Stimulated activated CD4-positive, alpha-beta T cell treated with anti-CD3 and anti-CD28 coated beads, Interleukin-15, amount 100 ng/mL, for 1 hour (primary cell): ENCODE measurements at places on chromosomes 7 and 10.
A peak's percentile ranks its signal among the peaks of the same experiment; 100 is the strongest.

DNA sequence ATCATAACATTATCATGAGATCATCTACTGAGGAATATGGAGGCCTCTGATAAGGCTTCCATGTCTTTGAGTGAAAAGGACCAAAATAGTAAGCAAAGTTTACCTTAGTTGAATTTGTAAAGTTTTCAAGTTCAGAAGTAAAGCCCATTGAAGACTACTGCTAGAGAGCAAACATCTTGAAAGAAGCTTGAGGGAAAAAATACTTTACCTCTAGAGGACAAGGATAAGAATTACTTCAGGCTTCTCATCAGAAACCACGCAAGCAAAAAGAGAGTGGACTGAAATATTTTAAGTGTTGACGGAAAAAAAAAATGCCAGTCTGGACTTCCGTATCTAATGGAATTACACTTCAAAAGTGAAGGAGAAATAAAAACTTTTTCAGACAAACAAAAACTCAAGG, 114.3 kb downstream of the MPP7 start:
- no peak for DNase-seq

DNA sequence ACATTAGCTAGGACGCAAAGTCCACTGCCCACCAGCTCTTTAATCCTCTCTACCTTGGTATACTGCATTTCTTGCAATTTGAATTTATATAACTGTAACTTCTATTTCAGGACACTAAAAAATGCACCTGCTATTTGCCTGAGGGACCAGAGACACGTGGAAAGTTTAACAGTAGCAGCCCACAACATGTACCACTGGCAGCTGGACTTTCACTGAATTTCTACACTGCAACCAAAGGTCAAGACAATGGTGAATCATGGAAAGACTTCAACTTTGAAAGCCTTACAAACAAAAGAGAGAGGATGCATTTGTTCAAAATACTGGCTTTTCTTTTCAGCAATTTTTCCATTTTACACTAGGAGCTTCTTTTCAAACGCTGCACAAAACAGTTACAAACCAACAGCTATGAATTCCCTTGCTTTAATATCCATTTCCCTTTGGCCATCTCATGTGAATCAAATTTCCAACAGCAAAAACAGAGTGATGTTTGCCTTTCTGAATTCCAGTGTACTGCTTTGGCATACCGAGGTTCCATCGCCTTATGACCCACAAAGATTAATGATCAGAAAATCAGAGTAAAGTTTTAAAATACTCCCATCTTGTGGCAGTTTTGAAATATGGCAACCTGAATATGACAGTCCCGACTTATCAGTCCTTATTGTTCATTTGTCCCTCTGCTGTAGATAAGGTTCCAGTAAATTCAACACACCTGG, 29.9 kb upstream of the HNRNPH3 start:
- DNase-seq, result no peak

- peak; percentile 20 for DNase-seq
Observed at GRCh38 chr7:5282543-5283316, at the start of gene SLC29A4. Gene SLC29A4, plus strand, starts transcription at chr7:5282943. Its CDS starts 4,874 bp downstream, at chr7:5287817.

DNA sequence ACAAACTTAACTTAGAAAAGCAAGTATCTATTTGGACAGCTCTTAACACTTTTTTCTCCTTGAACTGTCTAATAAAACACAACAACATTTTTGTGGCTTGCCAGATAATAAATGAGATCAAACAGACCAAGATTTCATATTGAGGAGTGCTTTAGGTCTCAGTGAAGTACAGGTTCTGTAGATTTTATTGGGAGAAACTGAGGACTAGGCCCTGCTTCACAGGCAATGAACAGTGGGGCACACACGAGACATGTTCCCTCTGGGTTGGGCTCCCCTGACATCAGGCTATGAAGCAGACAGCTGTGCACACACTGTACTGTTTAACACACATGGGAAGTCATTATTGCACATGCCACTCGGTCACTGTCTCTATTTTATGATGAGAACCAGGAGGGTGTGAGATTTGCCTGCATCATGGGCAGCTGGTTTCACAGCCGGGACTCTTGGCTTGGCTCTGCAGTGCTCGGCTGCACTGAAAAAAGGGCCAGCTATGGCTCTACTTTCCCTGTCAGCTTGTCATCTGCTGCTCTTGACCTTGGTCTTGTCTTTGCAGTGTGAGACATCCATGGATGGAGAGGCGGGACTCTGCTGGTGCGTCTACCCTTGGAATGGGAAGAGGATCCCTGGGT, 4.2 kb downstream of the IGFBP1 start:
- DNase-seq, result no peak

- DNase-seq, result no peak
Observed at GRCh38 chr7:92266415-92267241, 20.9 kb downstream of the ANKIB1 start.

DNA sequence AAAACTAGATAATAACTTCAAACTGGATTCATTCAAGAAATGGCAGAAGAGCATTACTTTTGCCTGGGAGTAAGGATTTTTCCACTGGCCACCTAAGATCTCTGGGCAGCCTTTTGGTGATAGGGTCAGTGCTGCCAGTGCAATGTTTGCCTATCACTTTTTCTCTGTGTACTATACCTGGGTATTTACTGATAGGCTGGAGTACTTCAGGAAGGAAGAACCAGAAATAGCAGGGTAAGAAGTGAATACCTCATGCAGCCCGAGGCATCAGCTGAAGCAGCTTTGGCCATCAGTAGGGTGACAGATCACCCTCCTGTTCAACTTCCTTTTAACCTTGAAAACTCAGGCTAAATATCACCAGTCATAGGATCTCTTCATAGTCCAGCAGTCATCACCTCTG, 5.5 kb upstream of the PAPSS2 start:
- no peak for DNase-seq

DNA sequence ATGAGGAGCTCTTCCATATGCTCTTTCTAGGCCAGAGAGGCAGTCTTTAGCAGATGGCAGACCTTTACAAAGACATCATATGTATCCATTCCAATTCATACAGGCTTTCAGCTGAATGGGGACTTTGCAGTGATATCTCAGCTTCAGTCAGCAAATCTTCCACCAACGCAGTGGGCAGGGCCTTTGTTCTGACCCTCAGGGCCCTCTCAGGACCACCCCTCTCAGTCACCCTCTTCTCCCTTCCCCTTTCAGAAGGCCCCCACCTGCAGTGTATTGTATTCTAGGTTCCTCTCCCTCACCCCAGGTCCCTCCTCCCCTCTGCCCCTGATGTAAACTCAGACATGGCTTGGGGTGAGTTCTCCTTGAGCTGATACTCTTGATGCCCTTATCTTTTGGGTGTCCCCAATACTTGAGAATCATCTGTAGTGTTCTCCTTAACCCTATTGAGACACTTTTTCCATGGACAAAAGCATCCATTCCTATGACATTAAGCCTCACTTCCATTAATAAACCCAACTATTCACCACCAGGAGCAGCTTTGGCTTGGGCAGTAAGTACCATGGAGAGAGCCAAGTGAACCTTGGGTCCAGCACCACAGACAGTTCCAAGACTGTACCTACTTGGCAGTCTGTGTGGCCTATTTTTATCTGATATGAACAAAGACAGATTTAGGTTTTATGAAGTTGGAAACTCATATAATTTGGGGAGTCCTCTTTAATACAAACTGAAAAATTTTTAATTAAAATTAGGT, 62.7 kb downstream of the ADCYAP1R1 start:
- DNase-seq, result no peak

DNA sequence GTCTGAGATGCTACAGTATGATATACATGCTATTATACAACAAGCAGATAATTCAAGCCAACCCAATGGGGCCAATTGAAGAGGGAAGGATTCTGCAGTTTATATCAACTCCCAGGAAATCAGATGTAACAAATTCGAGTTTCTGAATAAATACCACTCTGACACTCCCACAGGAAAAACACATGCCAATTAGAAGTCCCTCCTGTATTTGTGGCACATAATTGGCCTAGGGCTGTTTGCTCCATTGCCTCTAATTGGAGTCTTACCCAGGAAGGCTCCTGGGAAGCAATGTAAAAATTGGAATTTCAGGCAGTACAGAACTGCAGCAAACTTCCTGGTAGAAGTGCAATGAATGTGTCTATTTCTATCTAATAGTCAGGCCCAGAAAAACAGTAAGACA, 4.7 kb downstream of the PPA1 start:
- DNase-seq, result no peak

GRCh38 chr10:21593986-21594385, 60.0 kb downstream of the MLLT10 start:
- no peak for DNase-seq

DNA sequence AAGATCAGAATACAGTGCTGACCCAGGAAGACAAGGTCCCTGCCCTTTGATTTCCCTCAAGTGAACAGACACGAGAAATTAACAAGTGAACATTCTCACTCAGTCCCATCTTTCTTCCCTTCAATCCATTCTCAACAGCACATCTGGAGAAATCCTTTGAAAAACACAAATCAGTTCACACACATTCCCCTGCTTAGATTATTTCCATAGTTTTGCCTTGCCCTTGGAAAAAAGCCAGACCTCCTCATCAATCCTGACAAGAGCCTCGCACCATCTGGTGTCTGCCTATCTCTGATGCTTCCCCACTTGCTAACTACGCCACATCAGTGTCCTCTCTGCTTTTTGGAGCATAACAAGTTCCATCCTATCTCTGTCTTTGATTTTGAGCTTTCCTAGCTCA, 94.4 kb upstream of the KIAA1217 start:
- no peak for DNase-seq

DNA sequence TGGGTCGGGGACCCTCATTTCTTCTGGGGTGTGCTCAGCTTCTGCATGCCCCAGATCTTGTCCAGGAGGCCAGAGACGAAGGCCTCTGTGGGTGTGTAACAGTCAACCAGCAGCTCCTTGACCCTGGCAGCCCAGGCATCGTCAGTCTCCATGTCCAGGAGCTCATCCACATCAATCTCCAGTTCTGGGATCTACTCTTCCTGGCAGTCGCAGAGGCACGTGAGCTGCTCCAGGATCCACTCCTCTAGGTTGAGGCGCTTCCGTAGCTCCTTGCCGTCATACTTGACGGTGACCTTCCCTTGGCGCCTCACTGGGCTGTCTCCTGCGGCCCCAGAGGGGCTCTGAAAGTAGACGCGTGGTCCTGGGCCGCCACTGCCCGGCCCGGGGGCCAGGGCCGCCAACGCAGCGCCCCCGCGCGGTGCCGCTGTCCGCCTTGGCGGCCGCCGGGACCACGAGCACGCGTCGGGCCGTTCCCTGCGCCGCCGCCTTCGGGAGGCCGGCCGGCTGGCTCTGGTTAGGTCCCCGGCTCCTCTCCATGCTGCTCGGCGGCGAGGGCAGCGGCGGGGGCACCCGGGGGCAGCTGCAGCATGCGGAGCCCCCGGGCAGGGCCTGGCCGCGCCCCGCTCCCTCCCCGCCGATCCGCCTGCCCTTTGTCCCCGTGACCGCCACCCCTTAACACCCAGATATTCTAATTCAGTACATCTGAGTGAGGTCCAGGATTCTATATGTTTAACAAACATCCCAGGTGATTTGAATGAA, 170.5 kb downstream of the SEPTIN7 start:
- no peak for DNase-seq

DNA sequence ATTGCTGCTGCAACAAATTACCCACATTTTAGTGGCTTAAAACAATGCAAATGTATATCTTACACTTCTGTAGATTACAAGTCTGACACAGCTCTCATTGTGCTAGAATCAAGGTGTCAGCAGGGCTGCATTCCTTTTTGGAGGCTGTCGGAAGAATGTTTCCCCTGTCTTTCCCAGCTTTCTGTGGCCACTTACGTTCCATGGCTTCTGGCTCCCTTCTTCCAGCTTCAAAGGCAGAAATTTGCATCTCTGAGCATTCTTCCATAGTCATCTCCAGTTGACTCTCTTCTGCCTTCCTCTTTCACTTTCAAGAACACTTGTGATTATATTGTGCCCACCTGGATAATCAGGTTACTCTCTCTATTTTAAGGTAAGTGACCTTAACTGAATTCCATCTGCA, 125.3 kb downstream of the GPR158 start:
- DNase-seq, result no peak

- no peak for DNase-seq
Observed at GRCh38 chr7:97506728-97507127, 225.2 kb upstream of the TAC1 start.

DNA sequence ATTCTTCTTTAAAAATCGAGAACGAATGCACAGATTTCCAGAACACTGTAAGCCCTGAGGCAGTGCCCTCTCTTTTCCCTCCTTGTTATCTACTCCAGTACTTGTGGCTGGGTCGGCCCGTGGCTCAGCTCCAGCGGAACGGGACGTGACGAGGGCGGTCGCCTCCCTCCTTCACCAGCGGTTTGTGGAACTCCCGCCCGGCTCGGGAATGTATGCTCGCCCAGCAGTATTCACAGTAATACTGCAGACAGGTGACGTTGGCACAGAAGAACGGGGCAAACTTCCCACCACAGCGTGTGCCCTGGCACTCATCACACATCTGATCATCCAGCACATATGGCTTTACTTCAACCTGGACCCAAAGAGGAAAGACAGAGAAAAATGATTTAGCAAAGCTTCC, 128.5 kb downstream of the BTAF1 start:
- no peak for DNase-seq

DNA sequence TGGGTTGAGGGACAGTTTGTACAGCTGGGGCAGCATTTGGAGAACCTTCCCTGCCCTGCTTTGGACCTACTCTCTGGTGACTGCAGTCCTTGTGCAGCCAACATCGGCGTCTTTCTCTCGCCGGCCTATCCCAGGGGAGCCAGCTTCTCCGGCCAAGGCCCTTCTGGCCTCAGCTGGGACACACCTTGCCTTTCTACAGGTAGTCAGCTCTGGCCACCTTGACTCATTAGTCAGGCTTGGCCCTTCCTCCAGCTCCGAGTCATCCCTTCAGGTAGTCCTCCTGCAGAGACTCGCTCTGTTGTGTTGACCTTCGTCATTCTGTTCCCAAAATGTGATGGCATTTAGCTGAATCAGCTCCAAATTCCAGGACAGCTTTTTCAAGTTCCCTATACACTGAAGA, 145.0 kb upstream of the CHST15 start:
- DNase-seq, result no peak

DNA sequence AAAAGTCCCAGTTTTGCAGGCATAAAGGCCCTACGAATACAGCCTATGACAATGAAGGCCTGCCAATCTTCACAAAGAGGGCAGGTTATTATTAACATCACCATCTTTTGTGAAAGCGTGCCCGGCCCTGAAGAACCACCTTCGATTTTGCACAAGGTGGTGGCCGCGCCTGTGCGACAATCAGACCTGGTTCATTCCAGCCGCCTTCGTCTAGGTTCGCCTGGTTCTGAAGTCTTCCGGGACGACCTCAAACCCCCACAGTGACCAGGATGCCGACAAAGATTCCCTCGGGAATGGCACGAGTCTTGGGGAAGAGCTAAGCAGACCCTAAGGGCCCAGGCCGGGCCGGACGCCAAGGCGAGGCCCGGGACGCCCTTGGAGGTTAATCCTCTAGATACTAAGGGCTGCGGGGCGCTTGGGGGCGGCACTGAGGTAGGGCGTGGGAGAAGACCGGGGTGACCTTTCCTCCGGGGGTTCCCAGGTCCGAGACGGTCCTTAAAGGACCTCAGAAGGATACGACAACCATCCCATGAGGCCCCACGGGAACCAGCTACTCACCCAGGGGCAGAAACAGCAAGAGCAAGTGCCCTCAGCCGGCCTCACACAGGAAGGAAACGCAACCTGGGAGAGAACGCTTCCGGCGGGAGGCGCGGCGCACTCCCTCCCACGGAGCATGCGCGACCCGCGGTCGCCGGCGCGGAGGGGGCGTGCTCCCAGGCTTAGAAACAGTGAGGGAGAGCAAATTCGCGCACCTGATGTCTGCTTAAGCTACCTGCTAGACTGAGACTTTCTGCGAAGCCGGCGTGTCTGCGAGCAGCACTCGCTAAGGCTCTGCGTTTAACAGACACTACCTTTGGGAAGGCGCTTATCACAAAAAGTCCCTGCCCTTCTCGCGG, at the start of gene ATAD1:
ATAD1 (minus strand) TSS at position 618 of the 896 bp plus-strand sequence. CDS start 3,627 bp downstream, outside the sequence.
- peak; percentile 78 for DNase-seq
